ENCODE measurements at places on chromosomes 3 and 15.

GRCh38 chr3:38004415-38005075 is 14.0 kb downstream of the VILL start:
- H3K27ac ChIP-seq = no peak overlapping the region
- no peak overlapping the region for H3K4me3 ChIP-seq
- no peaks in the 10 kb centered on the region for H3K27me3 ChIP-seq
- peak; percentile 53 for DNase-seq

DNA sequence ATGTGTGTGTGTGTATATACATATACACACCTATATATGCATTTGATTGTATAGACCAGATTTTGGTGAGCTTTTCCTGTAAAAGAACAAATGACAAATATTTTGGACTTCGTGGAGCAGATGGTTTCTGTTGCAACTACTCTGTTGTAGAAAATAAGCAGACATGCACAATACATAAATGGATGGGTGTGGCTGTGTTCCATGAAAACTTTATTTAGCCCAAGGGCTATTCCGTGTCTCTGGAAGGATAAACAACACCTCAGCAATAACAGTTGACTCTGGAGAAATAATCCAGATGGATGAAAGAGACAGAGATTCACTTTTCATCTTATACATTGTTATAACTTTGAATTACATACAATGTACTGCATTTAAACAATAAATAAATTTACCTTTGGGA is 441.4 kb downstream of the CNTN3 start:
- no peaks in the 10 kb centered on the region for H3K4me1 ChIP-seq
- H3K36me3 ChIP-seq = no peaks in the 10 kb centered on the region
- H3K27me3 ChIP-seq = no peaks in the 10 kb centered on the region
- DNase-seq = no peak
- no peak overlapping the region for H3K4me3 ChIP-seq

DNA sequence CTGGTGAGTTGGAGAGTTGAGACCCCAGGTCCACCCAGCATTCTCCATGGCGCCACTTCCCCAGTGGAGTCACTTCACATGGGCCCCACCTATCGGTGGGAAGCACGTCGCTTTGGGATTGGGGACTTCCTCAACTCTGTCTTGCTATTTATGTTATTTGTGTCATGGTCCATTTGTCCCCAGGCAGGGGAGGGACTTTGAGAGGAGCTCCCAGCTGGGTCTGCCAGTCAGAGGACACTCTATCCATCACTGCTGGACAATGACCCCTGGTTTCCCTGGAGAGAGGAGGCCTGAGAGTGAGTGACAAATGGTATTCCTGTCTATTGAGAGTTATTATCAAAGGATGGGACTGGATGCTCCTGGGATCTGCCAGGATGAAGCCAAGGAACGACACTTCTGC is 127.6 kb downstream of the RAB11A start:
- peaks cover 24% of the 10 kb centered on the region for H3K27me3 ChIP-seq
- no peaks in the 10 kb centered on the region for H3K4me1 ChIP-seq
- H3K4me3 ChIP-seq = no peak overlapping the region
- H3K36me3 ChIP-seq = no peaks in the 10 kb centered on the region
- no peak overlapping the region for H3K27ac ChIP-seq

DNA sequence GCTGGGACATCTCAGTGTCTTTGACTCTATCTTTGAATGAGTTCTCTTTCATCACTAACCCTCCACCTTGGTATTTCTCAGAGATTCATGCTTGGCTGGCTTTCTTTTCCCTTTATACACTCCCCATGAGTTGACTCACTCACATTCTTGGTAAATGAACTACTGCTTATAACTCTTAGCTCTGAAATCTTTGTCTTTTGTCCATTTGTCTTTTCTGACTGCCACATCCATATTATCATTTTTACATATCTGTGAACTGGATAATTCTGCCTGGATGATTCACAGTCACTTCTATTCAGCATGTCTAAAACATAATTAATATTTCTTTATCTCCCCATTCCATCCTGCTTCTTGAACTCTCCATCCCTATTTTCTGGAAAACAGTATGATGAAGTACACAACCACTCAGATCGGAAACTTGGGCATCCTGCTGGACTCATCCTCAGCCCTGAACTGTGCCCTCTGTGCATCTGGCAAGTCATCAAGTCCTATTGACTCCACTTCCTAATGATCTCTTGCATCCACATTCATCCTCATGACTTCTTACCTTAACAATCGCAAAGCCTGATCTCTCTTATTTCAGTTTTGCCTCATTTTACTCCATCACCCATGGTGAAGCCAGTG is 66.9 kb downstream of the KCNAB1 start:
- no peaks in the 10 kb centered on the region for H3K27me3 ChIP-seq
- H3K4me1 ChIP-seq = no peaks in the 10 kb centered on the region
- no peak overlapping the region for H3K4me3 ChIP-seq
- DNase-seq = no peak
- H3K36me3 ChIP-seq = no peaks in the 10 kb centered on the region

DNA sequence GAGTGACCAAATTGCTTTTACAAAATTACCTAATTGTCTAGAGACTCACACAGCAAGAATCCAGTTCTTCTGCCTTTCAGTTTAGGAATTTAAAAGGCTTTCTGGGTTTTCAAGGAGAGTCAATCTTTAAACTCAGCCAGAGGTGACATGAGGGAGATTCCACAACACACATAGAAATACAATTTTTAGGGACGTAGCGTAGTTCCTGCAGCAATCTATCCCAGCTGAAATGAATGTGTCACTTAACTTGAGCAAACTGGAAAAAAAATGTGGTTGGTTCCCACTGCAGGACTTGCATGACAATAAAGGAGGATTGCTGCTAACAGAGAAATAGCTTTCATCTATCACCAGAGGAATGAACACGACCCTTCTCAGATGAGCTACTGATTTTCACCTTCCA is 269.7 kb downstream of the OTOL1 start:
- no peak overlapping the region for H3K27ac ChIP-seq
- peaks cover 16% of the 10 kb centered on the region for H3K27me3 ChIP-seq
- no peaks in the 10 kb centered on the region for H3K36me3 ChIP-seq
- H3K4me3 ChIP-seq = no peak overlapping the region
- no peak for DNase-seq
- H3K4me1 ChIP-seq = peaks cover 6% of the 10 kb centered on the region

- no peak overlapping the region for H3K27ac ChIP-seq
- no peak overlapping the region for H3K4me3 ChIP-seq
- peaks cover 14% of the 10 kb centered on the region for H3K27me3 ChIP-seq
Observed at GRCh38 chr3:50515565-50516439, 12.4 kb upstream of the CACNA2D2 start.

- no peak for DNase-seq
- H3K36me3 ChIP-seq = no peaks in the 10 kb centered on the region
- no peak overlapping the region for H3K27ac ChIP-seq
- peaks cover 36% of the 10 kb centered on the region for H3K4me1 ChIP-seq
Observed at GRCh38 chr3:177792311-177793030, 595.2 kb upstream of the TBL1XR1 start.

DNA sequence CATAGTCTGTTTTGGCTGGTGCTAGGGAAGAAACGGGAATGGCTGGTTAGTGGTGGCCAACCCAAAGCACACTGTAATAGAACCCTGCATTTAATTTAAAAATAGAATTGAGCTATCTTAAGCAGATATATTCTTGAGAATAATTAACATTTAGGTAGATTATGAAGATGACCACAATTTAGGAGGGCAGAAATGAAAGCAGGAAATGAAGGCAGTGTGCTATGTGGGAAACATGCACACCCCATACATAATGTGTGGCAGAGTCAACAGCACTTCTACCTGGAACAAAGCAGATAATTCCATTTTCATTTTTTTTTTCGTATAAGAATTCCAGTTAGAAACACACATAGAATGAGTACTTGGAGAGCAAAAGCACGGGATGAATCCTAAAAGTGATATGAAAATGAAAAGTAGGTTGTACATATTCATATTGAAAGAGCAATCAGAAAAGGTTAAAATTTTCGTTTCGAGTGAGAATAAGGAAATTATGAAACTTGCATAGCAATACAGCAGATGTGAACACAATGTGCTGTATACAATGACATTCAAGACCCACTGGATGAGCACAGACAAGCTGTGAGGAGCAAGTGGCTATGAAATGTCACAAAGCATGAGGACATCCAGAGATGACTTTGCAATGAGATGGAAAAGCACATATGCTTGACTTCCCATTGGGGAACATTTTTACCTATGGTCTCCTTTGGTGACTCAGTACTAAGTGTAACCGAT is 102.6 kb downstream of the TFG start:
- no peak overlapping the region for H3K4me3 ChIP-seq
- peaks cover 21% of the 10 kb centered on the region for H3K27me3 ChIP-seq
- no peaks in the 10 kb centered on the region for H3K36me3 ChIP-seq
- H3K4me1 ChIP-seq = no peaks in the 10 kb centered on the region
- no peak overlapping the region for H3K27ac ChIP-seq
- DNase-seq = no peak

DNA sequence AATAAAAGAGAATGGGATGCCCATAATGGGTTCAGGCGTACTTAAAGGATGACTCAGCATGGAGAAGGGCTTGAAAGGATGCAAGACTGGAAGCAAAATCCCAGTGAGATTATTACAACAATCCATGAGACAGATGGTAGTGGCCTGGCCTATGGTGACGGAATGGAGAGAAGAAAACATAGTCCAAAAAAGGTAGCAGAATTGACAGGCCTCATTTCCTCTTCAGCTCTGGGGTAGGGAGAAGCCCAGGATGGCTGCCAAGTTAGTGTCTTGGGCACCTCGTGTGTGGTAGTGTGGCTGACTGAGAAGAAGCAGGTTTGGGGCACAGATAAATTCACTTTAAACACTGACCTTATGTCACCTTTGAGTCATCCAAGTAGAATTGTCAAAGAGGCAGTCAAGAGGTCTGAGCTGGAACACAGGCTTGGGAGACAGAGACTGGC is 18.1 kb downstream of the MB21D2 start:
- peaks cover 53% of the 10 kb centered on the region for H3K27me3 ChIP-seq
- H3K36me3 ChIP-seq = peaks cover 17% of the 10 kb centered on the region
- DNase-seq = peak; percentile 51
- H3K4me1 ChIP-seq = peaks cover 53% of the 10 kb centered on the region
- H3K27ac ChIP-seq = peak overlapping the region; percentile 92

DNA sequence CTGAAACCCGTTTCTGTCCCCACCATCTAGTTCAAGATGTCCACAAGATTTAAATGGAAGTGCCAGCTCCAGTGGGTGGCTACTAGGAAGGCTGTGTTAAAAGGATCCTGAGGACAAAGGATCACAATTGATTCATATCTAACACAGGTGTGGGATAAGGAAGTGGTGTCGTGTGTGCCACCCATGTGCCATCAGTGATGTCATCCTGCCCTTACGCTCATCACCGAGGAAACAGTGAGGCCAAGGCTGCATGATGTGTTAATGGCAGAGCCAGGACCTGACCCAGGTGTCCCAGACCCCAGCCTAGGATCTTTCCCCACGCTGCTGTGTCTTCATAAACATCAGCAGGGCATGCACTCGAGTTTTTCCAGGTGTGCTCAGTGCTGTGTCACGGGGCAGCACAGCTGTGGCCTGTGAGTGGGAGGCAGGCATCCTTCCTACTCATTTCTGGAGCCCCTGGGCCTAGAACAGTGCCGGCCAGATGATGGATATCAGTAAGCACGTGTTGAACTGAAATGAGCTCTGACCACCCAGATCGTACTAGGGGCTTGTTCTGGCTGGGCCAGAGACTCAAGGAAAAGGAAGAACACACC is 10.6 kb upstream of the TGM5 start:
- no peak overlapping the region for H3K27ac ChIP-seq
- H3K4me1 ChIP-seq = no peaks in the 10 kb centered on the region
- DNase-seq = no peak
- no peaks in the 10 kb centered on the region for H3K36me3 ChIP-seq
- no peak overlapping the region for H3K4me3 ChIP-seq
- peaks cover 5% of the 10 kb centered on the region for H3K27me3 ChIP-seq

DNA sequence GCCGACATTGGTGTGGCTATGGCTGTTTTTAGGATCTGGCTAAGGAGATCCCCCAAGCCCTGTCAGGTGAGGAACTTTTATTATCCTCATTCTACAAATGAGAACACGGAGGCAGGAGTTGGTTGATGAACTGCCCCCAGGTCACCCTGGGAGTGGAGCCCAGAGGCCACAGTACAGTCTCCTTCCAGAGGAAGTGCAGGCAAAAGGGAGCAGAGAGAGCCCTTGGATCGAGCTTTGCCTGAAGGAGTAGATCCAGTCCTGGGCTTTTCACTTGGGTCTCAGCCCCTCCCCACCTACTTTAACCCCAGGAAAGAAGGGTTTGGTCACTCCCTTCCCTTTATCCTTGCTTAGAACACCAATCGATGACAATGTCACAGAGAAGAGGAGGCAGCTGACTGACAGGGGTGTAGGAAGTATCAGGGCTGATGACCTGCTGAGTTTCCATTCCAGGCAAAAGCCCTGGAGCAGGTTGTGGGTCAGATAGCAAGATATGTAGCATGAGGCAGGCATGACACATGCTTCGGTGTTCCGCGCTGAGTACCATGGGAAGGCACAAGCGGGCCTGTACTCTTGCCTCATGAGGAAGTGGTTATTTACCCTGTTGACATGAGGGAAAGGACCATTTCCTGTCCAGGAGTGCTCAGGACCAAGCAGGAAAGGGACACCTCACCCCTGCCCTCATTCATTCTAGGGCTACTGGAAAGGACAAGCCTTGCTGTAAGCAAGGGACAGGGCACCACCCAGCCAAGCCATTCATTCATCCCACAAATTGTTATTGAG is 5.8 kb upstream of the PLA2G4D start:
- no peak overlapping the region for H3K27ac ChIP-seq
- H3K4me1 ChIP-seq = peaks cover 9% of the 10 kb centered on the region
- H3K27me3 ChIP-seq = peaks cover 12% of the 10 kb centered on the region
- H3K36me3 ChIP-seq = no peaks in the 10 kb centered on the region
- no peak overlapping the region for H3K4me3 ChIP-seq

- peak; percentile 51 for DNase-seq
- H3K27ac ChIP-seq = no peak overlapping the region
- H3K36me3 ChIP-seq = no peaks in the 10 kb centered on the region
- H3K27me3 ChIP-seq = no peaks in the 10 kb centered on the region
- H3K4me1 ChIP-seq = peaks cover 15% of the 10 kb centered on the region
Observed at GRCh38 chr3:45659661-45660566, 29.3 kb upstream of the SACM1L start.

GRCh38 chr15:68504681-68505170 is 72.8 kb upstream of the ITGA11 start:
- no peak overlapping the region for H3K27ac ChIP-seq
- H3K27me3 ChIP-seq = peaks cover 25% of the 10 kb centered on the region
- DNase-seq = no peak
- peak overlapping the region; percentile 38 for H3K4me3 ChIP-seq

Measured in activated T-cell treated with anti-CD3 and anti-CD28 coated beads, Interleukin-2, amount 50 U/mL, for 72 hours (primary cell).